Pons (tissue), 1 donor: ENCODE measurements at places on chromosomes 7 and 10.

GRCh38 chr10:113908236-113908635 is 53.8 kb downstream of the NHLRC2 start:
- no peak for DNase-seq

DNA sequence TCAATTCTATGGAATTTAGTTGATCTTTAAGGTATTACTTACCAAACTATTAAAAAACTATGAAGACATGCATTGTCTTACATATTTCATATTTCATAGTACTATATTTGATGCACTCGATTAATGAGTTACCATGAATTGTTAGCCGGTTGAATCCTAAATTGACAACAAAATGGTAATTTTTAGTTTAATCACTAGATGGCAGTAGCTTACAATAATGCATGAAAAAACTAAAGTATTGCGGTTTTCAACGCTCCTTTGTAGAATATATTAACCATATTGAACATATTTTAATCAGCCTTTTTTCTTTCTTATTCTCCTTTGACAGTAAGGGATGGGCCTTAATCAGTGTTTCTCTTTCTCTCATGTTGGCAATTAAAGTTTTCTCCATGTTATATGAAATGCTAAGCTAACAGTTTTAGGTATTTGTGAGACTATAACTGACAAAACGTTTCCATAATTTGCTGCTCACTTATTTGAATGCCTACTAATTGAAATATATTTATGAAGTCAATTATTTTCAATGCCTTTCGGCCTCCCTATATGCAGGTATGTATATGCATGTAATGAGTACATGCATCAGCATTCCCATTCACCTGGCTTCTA is 48.5 kb upstream of the ARL4A start:
- DNase-seq = peak; percentile 54

- DNase-seq = no peak
Measured at GRCh38 chr7:40220421-40220911, 85.7 kb downstream of the SUGCT start.

DNA sequence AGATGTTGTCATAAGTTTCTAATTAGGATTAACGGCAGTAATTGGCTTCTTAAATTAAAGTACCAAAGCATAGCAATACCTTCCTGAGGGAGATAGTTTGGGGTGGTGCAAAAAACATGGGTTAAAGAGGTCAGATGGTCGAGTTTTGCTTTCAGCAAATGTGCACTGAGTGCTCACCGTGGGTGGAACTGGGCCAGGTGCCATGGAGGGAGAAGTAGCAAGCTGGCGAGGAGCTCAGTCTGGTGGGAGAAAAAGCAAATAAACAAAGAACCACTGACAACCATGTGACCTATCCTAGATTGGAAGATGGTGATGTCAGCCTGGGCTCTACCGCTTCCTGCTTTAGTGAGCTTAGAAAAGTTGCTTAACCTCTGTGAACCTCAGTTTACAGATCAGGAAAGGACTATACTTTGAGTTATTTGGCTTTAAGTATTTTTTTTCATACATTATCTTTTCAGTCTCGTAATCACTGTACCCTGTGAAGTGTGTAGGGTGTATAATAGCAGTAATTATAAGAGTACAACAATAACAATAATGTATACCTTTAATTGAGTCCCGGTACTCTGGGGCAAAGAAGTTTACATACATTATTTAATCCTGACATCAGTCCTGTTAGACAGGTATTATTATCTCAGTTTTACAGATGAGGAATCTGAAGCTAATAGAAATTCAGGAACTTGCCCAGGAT is 69.0 kb upstream of the PDCD4 start:
- peak; percentile 84 for DNase-seq
